ENCODE measurements at places on chromosomes 13 and 19.
A peak's percentile ranks its signal among the peaks of the same experiment; 100 is the strongest.

DNA sequence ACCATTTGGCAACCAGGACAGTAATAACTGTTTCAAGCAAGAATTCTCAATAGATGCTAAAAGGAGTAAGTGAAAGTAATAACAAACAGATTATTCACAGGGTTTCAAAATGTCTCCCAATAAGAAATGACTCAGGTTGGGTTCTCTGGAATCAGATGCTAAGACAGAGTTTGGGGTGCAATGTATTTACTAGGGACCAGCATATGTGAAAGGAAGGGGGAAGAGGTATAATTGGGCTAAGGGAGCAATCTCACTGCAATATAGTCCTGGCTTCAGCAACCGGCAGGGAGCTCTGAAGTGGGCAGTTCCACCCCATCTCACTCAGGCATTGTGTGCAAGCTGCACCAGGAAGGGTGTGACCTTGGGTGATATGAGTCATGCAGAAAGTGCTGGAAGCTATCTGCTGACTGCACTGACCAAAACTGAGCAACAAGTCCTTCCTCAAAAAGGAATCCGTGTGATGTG, 23.4 kb downstream of the ZDHHC20 start:
- DNase-seq = no peak

GRCh38 chr13:111493468-111493867, 173.0 kb downstream of the TEX29 start:
- DNase-seq = no peak

DNA sequence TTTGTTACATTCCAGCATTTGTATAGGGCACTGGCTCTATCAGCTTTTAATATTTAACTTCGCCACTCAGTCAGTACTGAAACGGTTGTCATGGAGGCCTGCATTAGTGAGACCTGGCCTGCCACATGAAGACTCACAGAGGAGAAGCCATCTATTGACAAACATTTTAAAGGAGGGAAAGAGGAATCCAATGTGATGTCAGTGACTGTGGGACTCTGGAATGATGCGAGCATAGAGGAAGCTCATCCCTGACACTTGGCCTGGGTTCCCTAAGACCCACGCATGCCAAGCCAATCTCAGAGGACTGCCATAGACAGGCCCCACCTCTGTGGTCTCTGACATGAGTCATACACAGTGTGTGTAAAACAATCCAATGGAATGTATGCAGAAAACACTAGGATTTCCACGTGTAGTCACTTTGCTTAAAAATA, 7.9 kb upstream of the DPY19L3 start:
- no peak for DNase-seq

DNA sequence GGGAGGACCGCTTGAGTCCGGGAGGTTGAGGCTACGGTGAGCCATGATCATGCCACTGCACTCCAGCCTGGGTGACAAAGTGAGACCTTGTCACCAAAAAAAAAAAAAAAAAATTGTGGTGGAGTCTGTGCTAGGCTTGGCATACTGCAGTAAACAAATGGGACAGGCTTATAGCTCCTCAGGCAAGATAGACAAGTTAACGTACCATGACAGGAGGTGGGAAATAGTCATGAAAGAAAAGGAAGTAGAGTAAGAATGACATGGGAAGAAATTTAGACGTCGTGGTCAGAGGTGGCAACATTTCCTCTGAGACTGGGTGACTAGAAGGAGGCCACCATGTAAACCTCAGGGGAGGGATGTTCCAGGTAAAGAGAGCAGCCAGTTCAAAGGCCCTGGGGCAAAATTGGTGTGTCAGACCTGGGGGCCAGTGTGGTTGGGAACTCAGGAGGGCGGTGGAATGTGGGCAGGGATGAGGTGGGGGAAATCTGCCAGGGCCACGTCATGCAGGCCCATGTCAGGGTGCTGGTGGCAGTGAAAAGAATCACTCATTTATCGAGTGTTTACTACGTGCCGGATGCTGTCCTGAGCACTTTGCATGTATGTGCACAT, 5.6 kb downstream of the SNRPA start:
- DNase-seq = no peak

DNA sequence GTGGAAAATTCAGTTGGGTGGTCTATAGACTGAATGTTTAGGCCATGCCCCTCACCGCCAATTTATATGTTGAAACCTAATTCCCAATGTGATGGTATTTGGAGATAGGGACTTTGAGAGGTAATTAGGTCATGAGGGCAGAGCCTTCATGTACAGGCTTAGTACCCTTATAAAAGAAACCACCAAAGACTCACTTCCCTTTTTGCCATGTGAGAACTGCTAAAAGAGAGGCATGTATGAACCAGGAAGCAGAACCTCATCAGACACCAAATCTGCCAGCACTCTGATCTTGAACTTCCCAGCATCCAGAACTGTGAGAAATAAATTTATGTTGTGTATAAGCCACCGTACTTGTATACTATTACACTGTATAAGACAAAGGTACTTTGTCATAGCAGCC, 40.6 kb downstream of the UQCRFS1 start:
- DNase-seq = peak; percentile 50

DNA sequence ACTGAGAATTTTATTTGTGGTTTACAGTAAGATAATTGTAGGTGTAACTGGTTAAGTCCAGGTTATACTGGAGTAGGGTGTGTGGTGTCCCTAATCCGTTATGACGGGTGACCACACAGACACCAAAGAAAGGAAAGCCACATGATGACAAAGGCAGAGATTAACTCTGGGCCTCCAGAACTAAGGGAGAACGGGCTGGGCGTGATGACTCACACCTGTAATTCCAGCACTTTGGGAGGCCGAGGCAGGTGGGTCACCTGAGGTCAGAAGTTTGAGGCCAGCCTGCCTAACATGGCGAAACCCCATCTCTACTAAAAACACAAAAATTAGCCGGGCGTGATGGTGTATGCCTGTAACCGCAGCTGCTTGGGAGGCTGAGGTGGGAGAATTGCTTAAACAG, 10.2 kb upstream of the FUT2 start:
- DNase-seq = no peak
